GM19239 (cell line): ENCODE measurements at places on chromosomes 3 and 15.

GRCh38 chr3:136142592-136142991 lies 53.5 kb downstream of the MSL2 start:
- DNase-seq: no peak

DNA sequence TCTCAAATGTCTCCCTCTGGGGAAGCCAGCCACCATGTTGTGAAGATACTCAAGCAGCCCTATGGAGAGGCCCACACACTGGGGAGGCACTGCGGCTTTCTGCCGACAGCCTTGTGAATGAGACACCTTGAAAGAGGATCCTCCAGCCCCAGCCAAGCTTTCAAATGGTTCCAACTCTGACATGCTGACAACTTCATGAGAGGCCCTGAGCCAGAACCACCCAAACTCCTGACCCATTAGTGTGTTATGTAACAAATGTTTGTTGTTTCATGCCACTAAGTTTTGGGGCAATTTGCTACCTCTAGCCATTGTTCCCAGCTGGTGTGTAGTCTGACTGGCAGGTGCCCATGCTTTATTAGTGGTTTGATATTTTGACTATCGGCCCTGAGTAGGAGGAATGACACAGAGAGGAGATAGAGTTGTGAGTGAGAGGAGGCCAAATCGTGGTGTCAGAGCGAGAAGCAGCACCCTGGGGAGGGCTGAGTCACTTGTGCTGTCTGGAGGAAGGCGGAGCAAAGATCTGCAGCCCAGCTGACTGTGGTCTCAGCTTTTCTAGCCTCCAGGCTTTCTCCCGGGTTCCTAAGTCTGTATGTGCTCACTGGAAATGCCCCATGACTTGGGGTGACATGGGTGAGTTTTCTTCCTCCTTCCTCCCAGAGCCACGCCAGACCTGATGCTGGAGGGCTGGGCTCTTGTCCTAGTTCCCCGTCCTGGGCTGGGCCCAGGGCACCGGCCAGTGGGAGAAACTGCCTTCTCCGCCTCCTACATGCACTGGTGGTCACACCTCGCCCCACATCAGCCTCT lies 56.7 kb upstream of the BLM start:
- DNase-seq: no peak

GRCh38 chr3:16119887-16120286 lies 54.6 kb upstream of the GALNT15 start:
- no peak for DNase-seq

GRCh38 chr15:92930054-92930621 lies 30.0 kb downstream of the CHD2 start:
- no peak for DNase-seq

- DNase-seq: no peak
Measured at GRCh38 chr3:69880069-69880640, 119.4 kb upstream of the SAMMSON start.

GRCh38 chr3:136583823-136584222 lies 168.4 kb downstream of the STAG1 start:
- DNase-seq: no peak

DNA sequence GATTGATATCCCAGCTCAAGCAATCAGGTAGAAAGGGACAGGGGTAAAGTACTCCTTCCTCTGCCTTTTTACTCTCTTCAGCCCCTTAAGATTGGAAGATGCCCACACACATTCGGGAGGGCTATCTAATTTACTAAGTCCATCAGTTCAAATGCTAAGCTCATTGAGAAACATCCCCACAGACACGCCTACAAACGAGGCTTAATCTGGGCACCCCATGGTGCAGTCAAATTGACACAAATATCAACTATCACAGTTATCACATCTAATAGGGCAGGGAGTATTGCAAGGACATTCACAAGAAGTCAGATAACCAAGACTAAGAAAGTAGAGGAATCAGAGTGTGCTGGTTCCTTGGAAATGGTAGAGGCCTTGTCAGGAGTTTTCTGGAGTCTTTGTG lies 437.8 kb upstream of the AZI2 start:
- DNase-seq: no peak

GRCh38 chr3:149958171-149958796 lies 12.4 kb downstream of the PFN2 start:
- DNase-seq: no peak

DNA sequence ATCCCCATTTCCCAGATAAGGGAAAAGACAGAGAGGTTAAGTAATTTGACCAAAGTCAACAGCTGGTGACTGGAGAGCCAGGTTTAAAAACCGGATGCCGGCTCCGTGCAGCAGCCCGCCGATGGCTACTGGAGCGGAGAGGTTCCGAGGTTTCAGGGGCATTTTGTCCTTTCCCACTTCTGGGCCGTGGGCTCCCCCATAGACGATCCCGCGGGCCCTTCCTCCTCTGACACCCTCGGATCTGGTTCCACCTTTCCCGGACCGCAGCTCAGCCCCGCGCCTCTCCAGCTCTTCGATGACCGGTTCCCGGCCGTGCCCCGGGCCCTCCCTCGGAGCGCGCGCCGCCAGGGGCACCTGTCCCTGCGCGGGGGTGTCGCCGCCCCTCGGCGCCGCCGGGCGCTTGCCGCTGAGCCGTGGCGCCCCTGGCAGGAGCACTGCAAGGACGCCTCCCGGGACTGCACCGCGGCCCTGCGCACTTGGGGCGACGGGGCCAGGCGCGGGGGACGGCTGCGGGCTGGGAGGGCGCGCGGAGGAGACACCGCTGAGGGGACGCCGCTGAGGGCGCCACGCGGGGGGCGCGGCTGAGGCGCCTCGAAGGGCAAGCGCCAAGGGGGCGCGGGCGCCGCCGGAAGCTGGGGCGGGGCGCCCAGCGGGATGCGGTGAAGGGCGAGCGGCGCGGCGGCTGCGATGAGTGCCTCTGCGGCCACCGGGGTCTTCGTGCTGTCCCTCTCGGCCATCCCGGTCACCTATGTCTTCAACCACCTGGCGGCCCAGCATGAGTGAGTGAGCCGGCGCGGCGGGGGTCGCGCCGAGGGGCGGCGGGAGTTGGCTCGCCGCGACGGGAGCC lies at the start of gene TM6SF1:
Gene TM6SF1 (plus strand): TSS at position 652 of the 847 bp plus-strand sequence. CDS start 36 bp downstream, at position 688.
- peak; percentile 26 for DNase-seq

GRCh38 chr3:137078040-137078439 lies 120.3 kb downstream of the IL20RB start:
- no peak for DNase-seq

DNA sequence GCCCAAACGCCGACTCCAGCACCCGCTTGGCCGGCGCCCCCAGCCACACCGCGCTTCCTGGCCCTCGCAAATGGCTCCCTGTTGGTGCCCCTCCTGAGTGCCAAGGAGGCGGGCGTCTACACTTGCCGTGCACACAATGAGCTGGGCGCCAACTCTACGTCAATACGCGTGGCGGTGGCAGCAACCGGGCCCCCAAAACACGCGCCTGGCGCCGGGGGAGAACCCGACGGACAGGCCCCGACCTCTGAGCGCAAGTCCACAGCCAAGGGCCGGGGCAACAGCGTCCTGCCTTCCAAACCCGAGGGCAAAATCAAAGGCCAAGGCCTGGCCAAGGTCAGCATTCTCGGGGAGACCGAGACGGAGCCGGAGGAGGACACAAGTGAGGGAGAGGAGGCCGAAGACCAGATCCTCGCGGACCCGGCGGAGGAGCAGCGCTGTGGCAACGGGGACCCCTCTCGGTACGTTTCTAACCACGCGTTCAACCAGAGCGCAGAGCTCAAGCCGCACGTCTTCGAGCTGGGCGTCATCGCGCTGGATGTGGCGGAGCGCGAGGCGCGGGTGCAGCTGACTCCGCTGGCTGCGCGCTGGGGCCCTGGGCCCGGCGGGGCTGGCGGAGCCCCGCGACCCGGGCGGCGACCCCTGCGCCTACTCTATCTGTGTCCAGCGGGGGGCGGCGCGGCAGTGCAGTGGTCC lies 3.5 kb downstream of the ISLR2 start:
- no peak for DNase-seq

GRCh38 chr15:90701048-90701447 lies 16.1 kb upstream of the BLM start:
- DNase-seq: no peak

DNA sequence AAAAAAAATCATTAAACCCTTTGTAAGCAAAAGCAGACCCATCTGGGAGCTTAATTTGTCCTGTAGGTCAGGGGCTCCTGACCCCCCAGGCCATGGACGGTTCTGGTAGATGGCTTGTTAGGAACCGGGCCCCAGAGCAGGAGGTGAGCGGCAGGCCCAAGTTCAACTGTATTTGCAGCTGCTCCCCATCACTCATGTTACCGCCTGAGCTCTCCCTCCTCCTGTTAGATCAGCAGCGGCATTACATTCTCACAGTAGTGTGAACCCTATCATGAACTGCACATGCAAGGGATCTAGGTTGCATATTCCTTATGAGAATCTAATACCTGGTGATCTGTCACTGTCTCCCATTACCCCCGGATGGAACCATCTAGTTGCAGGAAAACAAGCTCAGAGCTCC lies 60.7 kb downstream of the FSIP1 start:
- DNase-seq: no peak

DNA sequence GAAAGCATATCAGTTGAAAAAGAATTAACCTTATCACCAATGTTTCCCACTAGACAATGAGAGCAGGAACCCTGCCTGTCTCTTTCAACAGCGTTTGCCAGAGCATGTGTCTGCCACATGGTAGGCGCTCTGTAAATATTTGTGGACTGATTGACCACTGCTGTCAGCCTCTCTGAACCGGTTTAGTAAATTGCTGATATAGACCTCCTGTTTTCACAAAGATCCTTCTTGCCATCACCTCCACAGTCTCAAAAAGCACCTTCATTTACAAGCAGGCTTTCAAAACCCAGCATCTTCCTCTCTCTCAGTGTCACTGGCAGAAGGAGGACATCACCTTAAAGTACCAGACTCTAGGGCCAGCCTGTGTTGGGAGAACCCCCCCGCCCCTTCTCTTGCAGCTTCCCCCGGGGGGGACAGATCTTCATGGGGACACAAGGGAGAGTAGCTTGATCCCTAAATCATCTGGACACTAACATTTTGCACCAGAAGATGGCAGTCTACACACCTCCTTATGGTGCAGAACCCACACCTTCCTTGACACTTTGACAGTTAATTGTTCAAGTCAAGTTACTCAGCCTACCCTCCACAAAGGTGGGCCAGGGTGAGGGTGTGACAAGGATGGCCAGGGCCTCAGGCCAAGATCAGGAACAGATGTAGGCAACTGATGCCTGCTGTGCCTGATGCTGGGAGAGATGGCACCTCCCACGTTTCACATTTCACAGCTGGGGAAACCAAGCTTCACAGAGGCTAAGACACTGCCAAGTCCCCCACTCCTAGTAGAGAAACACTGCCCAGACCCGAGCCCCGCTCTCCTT lies 37.8 kb upstream of the USP3 start:
- peak; percentile 67 for DNase-seq

DNA sequence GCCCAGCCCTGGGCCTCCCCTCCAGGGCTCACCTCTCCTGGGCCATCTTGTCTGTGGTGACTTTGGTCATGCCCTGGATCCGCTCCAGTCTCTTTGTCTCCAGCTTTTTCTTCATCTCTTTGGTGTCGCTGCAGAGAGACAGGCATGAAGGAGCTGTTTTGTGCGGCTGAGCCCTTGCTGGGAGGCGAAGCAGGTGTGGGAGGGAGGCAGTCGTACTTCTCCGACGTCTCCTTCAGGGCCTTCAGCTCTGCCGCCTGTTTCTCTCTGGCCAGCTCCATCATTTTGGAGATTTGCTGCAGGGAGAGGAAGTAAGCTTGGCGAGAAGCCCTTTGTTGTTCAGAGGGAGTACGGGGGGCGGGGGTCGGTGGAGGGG lies 7.7 kb upstream of the ANKRD63 start:
- no peak for DNase-seq

GRCh38 chr3:180085122-180085710 lies 48.5 kb upstream of the PEX5L start:
- no peak for DNase-seq

DNA sequence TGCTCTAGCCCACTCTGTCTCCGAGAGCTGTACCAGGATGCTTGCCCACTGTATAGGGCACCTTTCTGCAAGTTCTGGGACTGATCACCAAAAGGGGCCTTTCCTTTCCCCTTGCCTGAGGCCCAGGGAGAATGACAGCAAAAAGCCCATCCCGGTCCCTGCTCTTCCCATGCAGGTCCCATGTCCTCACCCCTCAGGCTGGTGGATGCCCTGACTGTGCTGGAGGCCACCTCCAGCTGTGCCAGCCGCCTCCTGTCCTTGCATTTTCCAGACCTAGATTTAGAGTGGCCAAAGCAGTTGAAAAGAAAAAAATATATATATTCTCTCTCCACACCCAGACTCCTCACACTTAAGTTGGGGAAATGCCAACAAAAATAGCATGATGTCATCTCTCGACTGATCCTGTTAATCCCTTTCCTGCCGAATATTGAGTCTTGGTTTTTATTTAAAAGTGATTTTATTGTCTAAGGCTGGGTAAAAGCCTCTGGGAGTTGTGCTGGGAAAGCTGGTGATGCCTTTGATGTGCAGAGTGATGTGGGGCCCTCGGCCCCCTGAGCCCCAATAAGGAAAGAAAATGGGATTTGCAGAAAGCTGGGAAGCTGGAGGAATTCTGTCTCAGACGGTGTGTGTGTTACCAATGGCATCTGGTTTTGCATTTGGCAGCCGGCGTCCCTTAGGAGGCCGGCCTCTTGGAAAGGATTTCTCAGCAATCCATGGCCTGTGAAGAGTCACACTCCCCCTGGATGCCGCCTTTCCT lies 29.3 kb upstream of the TPM1 start:
- no peak for DNase-seq

DNA sequence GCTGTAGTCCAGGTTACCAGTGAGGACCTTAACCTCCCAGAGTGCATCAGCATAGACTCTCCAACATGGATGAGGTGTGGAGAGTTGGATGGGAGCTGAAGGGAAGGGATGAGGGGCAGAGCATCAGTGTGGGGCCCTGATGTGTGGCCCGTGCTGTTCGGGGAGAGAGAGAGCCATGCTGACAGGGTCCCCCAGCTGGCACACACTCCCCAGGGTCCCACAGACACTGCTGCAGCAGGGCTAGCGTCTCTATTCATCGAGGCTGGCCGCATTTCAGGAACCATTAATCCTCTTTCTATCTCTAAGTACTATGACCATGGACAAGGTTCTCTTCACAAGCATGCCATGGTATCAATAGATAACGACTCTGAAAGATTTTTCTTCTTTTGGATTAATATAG lies 85.9 kb upstream of the PLXNA1 start:
- no peak for DNase-seq

GRCh38 chr3:34203386-34203785 lies 405.0 kb downstream of the PDCD6IP start:
- DNase-seq: no peak

GRCh38 chr3:150390087-150390486 lies 18.0 kb upstream of the TSC22D2 start:
- no peak for DNase-seq

DNA sequence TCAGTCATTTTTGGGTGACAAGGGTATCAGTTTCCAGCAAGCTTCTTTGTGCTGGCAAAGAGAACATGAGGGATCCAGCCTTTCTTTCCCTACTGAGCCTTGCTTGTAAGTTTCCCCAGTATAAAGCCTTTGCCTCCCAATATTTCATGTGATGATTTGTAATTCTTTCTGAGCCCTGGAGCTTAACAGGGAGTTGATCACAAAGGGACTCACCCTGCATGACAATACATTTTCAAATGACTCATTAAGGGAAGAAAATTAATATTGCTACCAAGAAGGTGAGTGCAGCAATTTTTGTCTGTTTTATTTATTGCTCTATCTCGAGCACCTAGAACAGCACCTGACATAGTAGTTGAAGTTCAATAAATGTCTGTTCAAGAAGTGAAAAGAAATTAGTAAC lies 27.7 kb downstream of the OXSM start:
- no peak for DNase-seq
